ENCODE measurements at places on chromosomes 6 and 20. TPM values are rescaled to one million over a fixed set of nuclear protein-coding genes. Genes with fewer than 3 reads are reported as not detected.

Gene COL19A1
- 1.8 TPM for polyA plus RNA-seq

Gene GNMT
- 2.6 TPM for polyA plus RNA-seq

Gene MRPS10
- polyA plus RNA-seq: 30.4 TPM

Gene KIF13A
- polyA plus RNA-seq: 34.7 TPM

Gene CST5
- not detected for polyA plus RNA-seq

Gene HLA-B
- polyA plus RNA-seq: 189 TPM

Gene C6orf15
- not detected for polyA plus RNA-seq

Gene EYA4
- polyA plus RNA-seq: 0.60 TPM

Gene WASF1
- 239 TPM for polyA plus RNA-seq

Gene NNAT
- polyA plus RNA-seq: 1,265 TPM

Gene CDH22
- 12.6 TPM for polyA plus RNA-seq

Gene ZC3H12D
- polyA plus RNA-seq: 0.99 TPM

Gene LAMA5
- polyA plus RNA-seq: 86.8 TPM

Gene SLC24A3
- polyA plus RNA-seq: 56.9 TPM

Gene SLC32A1
- polyA plus RNA-seq: 44.1 TPM

Gene OTOR
- polyA plus RNA-seq: 0.20 TPM

Gene PBOV1
- polyA plus RNA-seq: 0.32 TPM

Gene MYO6
- 30.9 TPM for polyA plus RNA-seq

Gene F13A1
- polyA plus RNA-seq: 8.7 TPM

Gene NKX2-2
- polyA plus RNA-seq: 37.9 TPM

Gene RCAN2
- 80.3 TPM for polyA plus RNA-seq

Gene SLC17A3
- not detected for polyA plus RNA-seq

Gene SDHAF4
- polyA plus RNA-seq: 24.7 TPM

Gene C20orf141
- not detected for polyA plus RNA-seq

Gene SLC22A7
- 2.2 TPM for polyA plus RNA-seq

Gene PKHD1
- 0.20 TPM for polyA plus RNA-seq

Gene PLA2G7
- polyA plus RNA-seq: 7.7 TPM

Gene SLC22A1
- 0.35 TPM for polyA plus RNA-seq

Gene POPDC3
- polyA plus RNA-seq: 4.9 TPM

Gene RNF182
- polyA plus RNA-seq: 29.2 TPM

Gene VSX1
- polyA plus RNA-seq: 0.90 TPM

Gene MACROD2
- polyA plus RNA-seq: 16.2 TPM

Gene HAO1
- polyA plus RNA-seq: not detected

Data from spinal cord (tissue), 10 donors.